ENCODE measurements at places on chromosomes 5 and 9.
A peak's percentile ranks its signal among the peaks of the same experiment; 100 is the strongest.

DNA sequence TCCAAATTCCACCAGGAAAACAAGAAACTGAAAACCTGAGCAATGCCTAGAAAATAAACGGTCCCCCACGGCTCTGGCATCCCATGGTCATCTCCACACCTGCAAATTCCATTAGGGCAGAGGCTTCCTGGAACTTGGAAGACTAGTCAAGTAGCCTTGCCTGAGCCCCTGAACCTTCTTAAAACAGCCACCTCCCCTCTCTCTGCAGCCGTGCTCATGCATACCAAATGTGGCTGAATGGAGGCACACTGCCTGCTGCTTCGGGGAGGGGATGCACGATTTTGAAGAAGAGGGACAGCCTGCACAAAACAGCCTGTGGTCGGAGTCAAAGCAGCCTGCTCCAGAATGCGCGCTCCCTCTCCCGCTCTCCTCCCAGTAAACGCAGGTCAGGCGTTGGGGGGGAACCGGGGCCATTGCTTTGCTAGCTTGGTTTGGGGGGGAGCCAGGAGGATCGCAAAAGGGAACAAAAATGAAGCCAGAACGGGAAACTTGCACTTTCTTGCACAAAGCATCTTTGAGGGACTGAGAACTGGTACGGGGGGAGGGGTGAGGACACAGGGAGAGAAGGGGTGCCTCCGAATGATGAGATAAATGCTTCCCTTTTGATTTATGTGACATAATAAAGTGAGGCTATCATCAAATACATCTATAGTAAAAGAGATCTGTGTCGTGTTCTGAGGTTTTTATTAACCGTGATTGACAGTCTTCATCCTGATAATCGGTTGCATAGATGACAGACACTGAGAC is at the start of gene TRPM3:
TRPM3 (minus strand) TSS at position 347 of the 747 bp plus-strand sequence; CDS start at position 80, 267 bp downstream.
- DNase-seq: peak; percentile 38

DNA sequence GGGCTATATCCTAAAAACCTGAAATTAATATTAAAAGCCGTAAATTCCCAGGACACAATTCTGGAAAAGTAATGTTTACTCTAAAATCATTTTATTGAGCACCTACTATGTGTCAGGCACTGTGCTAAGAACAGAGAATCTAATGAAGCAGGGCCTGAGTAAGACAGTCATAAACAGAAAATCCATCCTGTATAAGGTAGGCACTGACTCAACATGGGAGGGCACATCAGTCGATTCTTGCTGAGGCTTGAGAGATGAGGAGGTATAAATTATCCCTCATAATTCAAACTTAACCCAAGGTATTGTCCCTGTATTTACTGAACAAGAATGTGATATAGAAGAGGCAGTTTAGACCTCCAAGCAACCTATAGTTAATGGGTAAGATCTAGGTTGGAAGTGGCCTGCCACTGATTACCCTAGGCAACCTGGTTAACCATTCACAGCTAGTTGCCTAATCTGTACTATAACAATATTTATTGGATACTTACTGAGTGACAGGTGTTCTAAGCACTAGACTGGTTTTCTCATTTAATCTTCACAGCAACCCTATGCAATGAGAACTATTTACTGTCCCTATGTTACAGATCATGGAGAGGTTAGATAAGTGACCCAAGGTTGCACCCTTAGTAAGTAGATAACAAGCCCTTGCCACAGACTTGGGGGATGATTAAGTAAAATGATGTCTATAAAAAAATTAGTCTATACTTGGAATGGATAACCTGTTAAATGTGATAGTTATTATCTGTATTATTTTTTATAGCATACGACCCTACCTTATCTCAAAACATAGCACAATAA is 317.7 kb downstream of the PDE4D start:
- DNase-seq: no peak

DNA sequence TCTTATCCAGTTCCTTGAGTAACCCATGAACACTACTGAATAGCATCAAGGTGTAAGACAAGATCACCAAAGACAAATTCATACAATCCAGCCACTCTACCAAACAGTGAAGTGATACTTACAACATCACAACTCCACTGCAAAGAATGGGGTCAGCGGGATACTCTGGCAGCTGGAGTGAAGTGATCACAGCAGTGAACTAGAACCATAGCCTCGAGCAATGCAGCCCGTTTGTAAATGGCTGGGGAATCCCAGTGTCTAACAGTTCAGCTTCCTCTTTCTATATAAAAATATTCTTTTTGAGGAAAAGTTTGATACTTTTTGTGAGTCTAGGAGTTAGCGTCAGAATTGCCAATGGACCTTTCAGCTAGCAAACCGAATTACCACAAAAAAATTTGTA is 515.2 kb downstream of the ZNF608 start:
- DNase-seq: no peak

DNA sequence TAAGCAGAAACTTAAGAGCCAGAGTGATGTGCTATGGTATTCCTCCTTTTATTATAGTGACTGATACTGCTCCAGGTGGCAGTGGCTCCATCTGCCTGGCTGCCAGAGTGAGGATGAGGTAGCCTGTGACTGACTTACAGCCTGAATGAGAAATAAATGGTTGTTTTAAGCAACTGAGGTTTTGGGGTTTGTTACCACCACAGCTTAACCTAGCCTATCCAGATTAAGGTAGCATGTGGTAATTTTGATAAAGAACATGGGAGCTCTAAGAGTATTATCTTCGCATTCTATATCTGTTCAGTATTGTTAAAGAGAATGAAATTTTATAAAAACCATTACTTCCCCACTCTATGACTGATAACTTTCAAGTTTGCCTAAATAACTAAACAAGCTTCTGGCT is 39.0 kb downstream of the GOLPH3 start:
- no peak for DNase-seq

GRCh38 chr9:6525326-6526045 is 112.5 kb downstream of the UHRF2 start:
- DNase-seq: no peak

DNA sequence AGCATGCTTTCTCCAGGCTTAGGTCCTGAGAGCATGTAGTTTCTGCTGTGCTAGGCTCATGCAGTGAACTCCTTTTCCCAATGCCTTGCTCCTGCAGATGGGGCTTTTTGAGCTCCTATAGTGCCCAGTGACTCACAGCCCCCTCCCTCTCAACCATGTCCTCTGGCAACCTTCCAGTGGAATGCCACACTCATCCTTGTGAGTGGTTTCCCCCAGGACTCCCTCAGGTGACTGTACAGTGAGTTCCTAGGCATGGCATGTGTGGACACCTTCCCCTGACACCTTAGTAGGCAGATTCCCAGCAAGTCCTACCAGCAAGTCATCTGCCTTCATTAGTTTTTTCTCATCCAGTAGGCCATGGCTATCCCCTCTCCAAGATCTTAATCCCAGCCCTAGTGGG is 72.4 kb upstream of the CXCL14 start:
- DNase-seq: no peak

- peak; percentile 63 for DNase-seq
Observed at GRCh38 chr9:124774129-124774978, 2.6 kb upstream of the OLFML2A start.

DNA sequence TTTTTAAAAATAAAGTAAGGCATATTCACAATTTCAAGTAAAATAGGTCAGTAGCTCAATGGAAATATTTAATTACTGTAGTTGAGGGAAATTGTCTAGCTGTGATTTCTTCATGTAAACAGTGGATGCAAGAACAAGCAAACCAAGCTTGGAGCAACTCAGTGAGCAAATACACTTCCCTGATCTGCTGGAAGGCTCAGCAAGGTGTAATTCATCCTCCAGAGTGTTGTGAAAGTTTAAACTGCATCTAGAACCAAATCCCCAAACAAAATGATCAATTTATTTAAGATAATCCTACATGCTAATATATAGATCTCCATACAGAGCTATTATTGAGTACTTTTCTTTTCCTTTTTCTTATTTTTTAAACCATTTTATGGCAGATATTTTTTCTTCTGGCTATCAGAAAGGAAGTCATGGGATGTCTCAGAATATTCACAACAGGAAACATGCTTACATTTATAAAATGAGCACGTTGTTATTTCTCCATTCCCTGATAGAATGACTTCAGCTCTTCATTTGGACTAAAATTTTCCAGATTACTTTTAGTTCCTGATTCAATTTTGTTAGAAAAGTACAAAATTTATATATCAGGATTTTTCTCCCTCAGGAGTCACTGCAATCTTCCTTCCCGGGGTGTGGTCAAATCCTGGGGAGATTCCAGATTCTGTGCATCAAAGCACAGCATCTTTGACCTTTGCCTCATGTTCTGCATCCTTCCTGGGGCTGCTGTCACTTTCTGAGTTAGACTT is 219.2 kb upstream of the ELL2 start:
- no peak for DNase-seq

GRCh38 chr5:79395296-79395695 is 118.6 kb downstream of the HOMER1 start:
- no peak for DNase-seq

DNA sequence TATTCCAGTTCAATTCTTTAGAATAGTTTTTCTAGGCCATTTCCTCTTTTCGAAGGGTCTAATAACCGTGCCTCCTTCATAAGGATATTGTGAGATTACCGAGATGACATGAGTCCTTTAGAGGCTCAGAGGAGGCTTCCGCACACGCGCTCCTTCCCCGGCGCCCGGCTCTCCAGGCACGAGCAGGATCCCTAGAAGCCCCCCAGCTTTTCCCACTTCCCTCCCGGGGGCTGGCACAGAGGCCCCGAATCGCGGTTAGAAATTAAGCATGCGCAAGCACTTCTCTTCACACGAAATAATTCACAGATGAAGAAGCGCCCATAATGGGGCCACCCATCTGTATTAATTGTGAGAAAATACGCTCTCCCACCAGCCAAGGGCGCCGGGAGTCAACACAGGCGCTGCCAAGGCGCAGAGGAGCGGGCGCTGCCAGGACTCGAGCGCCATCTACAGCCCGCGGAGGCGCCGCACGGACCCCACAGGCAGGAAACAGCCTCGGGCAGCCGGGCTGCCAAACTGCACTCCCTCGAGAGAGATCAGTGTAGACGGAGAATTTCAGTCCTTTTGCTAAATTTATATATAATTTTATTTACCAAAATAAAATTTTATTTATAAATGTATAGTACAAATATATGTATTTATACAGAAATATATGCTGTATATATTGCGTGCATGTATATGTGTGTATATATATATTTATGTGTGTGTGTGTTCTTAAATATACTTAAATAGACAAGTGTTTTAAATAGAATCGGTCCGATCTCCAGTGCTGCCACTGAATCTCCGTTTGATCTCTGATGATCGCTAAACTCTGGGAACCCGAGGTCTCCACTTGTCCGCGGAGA is 258.1 kb upstream of the NFIL3 start:
- DNase-seq: peak; percentile 2

DNA sequence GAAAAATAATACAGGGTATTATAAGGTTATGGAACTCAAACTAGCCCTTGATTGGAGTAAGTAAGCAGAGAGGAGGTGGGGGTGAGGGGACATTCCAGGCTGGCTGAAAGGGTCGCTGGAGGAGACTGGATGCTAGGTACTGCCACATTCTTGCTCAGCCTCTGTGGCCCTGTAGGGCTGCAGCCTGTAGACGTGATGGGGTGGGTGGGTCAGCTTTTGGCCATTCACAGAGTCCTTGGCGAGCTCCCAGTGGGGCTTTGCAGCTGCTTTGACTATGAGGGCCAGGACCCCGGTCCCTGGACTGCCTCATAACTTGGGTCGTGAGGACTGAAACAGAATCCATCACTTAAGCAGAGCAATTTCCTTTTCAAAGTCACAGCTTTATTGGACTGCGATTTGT is 4.2 kb upstream of the GDNF start:
- DNase-seq: no peak

DNA sequence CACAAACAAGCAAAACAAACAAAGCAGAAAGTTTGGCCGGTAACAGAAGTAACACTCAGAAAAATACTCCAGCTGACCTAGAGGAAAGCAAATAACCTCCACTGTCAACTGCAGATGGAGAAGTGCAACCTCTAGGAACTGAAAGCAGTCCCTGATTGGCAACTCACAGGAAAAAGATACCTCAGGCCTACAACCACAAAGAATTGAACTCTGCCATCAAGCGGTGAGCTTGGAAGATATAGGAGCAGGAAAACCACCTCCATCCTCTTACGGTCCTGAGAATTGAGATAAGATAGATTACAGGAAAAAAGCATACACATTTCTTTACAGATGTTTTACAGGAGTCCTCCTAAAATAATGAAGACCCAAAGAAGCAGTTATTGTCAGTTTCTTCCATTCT is 184.5 kb downstream of the PDZD2 start:
- no peak for DNase-seq

DNA sequence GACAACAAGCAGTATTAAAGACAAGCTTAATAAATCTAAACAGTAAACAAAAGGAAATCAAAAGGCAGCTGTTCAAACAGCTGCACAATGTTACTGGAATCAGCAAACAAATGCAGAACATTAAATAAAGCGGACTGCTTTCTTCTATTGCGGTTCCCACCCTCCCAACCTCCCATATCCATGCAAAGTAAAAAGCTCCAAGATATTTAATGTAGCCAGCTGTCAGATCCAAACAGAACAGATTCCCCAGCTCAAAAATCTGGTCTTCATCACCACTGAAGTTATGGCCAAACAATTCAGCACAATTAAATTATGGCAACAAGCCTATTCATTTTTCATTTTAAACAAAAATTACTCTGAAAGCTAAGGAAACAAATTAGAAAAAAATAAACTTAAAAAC is 75.9 kb downstream of the SLC38A9 start:
- no peak for DNase-seq

GRCh38 chr9:98575379-98576346 is 133.1 kb downstream of the GABBR2 start:
- DNase-seq: no peak
